ENCODE measurements at places on chromosomes 2 and 18.

DNA sequence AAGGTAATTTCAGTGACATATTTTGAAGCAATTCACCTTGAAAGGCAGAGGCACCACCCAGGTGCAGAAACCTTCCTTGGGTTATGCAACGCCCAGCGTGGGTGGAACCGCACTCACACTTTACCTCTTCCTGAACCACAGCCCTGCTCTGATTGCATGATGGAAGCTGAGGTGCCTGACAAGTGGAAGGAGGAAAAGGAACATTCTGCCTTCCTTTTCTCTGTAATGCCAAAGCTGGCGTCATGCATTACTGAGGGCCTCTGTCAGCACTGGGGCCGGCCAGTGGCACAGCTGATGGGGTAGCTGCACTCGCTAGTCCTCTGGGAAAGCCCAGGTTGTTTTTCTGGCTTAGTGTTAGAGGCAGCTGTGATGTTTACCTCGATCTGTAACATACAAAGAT is 266.5 kb downstream of the NEDD4L start:
- DNase-seq: peak; percentile 52

DNA sequence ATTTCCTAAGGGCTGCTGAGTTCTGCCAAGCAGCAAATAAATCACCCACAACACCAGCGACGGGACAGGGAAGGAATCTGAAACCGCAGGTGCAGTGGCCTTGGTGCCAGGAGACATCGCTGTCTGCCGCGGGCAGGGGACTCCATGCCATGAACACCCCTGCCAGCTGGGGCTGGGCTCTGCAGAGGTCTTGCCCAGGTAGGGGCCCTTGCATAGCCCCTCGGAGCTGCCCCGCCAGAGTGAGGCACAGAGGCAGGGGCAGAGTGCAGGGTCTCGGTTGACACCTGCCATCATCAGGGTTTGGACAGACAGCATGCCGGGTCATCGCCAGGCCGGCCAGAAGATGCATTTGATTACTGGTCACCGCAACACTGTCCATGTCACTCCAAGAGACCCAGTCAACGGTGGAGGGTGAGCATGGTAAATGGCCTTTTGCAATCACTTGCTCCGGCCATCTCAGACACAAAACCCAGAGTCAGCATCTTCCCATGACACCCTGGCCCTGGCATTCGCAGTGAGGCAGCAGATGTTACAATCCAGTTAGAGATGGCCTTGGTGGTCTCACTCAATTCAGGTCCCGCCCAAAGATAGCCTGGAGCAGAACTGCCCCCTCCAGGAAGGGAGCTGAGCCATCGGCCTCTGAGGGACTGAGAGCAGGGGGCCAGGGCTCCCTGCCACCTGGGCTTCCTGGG is 255.4 kb downstream of the NDUFA10 start:
- DNase-seq: no peak

- DNase-seq: peak; percentile 74
These were observed 15.2 kb upstream of the PLEKHM3 start for GRCh38 chr2:208040199-208041171.

GRCh38 chr18:11899063-11899462 is 9.1 kb downstream of the MPPE1 start:
- no peak for DNase-seq

DNA sequence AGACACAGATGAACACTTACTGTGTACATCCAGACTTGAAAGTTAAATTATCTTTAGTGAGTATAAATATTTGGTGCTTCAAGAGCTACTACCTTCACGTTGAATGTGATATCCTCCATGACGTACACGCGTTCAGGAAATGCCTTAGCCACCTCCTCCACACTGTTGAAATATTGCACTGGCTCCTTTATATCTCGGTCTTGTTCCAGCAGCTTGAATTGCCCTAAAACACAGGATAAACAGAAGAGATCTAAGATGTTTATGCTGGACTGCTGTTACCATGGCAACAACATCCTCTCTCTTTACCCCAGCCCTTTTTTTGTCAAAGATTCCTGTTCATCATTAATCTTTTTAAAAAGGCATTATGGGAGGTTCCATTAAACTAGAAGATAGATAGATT is 120.3 kb downstream of the MEP1B start:
- no peak for DNase-seq

DNA sequence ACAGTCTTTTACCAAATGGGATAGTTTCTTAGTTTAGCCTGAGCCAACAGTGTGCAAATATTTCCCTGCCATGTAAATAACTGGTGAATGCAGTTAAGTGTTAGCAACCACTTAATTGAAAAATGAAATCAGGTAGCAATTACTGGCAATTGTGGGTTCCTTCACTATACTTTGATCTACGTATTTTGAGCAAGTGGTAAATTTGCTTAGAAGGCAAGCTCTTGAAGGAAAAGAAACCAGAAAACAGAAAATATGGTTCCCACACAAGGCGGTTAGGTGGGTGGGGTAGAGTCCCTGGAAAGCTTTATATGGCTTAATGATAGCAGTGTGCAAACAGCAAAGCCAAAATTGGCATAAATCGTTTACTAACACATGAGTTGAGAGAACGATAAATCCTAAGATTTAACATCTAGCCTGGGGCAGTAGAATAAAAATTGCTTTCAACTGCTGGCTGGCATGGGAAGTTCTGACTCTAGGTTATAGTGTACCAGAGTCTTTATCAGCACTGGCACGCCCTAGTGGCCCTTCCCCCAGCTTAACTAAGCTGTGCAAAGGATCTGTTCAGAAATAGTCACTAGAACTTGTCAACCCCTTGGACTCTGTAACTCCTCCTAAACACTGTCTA is 17.0 kb downstream of the SLC9A2 start:
- DNase-seq: no peak

GRCh38 chr18:72104851-72105250 is 439.3 kb downstream of the CBLN2 start:
- no peak for DNase-seq
